ENCODE measurements at places on chromosomes 4 and X. TPM values are rescaled to one million over a fixed set of nuclear protein-coding genes. Genes with fewer than 3 reads are reported as not detected.

DNA sequence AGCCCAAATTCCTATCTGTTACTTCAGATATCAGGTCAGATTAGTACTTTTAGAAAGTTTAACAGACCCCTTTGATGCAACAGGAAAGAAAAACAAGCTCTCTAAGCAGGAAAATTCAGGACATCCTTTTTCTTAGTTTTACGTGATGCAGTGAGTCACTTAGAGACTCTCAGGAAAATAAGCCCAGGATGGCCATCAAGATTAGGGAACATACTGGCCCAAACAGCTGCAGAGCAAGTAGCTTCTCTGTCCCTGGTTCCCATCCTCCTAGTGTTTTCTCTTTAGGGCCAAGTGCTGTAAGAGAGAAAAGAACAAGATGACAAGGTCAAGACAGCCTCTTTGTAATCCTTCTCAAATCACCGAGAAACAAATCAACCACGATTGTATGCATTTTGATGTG lies 219.1 kb downstream of the ZNF674 start:
- DNase-seq, result no peak

- no peak for DNase-seq
Measured at GRCh38 chr4:147355847-147356246, 125.0 kb upstream of the EDNRA start.

The GSX2 gene
- not detected for total RNA-seq

DNA sequence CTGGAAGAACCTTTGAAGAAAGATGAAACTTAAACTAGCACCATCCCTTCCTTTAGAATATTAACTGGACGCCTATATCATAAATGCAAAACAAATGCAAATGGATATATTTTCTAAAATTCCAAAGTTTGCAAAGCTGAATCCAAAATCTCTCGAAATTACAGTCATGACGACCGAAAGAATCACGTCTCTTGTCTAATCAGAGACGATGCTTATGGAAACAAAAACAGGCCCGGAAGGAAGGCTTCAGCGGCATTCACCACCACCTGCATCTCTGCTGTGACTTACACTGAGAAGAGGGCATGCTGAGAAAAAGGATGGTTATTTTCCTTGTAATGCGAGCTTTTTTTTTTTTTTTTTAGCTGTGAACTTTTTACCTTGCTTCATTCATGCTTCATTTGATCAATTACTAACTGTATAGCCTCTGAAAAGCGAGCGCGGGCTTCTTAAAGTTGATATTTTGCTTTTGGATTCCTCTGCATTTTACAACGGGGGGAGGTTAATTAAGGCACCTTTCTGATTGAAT lies 209.3 kb downstream of the SOWAHB start:
- no peak for DNase-seq

GRCh38 chr4:153022241-153022715 lies 86.2 kb downstream of the FHDC1 start:
- no peak for DNase-seq

DNA sequence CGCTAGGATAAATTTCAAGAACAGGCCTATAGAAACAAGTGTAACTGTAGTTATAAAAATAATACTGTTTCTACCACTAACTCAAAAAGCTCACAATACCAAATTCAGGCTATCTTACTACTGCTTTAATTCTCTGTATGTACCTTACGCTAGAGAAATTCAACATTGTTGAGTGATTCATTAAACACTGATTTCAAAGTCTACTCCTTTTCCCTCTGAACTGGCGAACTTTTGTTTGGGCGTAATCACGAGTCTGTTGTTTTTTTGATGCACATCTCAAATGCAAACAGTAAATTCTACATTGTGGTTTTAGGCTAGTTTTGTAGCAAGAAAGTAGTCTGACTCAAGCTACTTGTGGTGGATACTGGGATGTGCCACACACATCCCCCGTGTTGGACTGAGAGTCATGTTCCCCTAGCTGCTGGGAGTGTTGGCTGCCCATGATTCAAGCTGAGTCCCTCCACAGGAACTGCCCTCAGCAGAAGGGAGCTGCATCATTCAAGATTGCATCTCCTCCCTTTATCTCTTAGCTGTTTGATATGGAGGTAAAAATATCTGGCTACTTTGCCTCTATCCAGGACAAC lies 406.1 kb downstream of the RAPGEF2 start:
- DNase-seq, result no peak

DNA sequence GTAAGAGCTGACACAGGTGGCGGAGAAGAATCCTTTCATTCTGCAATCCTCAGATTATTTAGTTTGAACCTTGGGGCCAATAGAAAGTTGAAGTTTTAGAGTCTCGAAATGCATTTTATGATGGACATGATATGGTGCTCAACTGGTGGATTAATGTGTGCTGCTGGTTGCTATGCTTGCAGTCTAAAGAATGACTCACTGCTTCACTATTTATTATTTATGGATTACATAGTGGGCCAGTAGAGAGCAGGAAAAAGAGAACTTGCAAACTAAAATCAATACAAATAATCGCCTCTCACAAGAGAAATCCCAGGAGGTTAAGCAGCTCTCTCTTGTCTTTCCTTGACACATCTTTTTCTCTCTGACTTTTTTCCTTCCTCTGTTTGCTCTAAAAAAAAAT lies 2326.8 kb upstream of the AGA start:
- no peak for DNase-seq

DNA sequence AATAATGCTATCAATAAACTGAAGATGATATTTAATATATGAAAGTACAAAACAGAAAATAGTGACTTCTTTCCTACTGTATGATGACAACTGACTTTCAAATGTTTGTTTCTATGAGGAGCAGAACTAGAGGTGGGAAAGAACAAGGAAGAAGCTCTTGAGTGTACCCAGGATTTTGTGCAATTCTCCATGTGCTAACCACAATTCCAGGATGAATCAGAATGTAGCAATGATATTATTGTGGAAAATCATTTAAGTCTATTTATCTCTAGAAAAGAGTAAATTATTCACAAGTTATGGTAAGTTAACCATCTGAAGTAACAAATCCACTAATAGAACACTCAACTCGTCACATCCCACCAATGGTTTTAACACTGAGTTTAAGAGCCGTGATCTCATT lies 324.1 kb upstream of the EMCN start:
- no peak for DNase-seq

DNA sequence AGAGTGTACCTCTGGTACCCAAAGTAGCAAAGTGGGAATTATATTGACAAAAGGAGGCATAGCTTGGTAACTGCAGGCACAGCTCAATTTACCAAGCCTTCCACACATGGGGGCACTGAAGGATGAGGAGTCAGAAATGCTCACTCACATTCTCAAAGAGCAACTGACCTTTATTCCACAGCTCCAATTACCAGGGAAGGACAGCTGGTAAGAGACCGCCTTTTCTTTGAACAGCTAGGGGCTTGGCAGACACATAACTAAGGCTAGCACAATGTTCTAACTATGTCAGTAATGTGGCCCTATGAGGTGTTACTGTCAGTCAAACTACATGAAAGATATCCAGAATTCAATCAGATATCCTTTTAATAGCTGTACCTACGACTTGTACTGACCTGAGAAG lies 20.5 kb upstream of the STS start:
- no peak for DNase-seq

The PPP2R3B gene
- total RNA-seq, result 38.8 TPM

The FGG gene
- not detected for total RNA-seq

- no peak for DNase-seq
Measured at GRCh38 chr4:155962767-155963166, 9.1 kb upstream of the CTSO start.

The TENM3 gene
- total RNA-seq, result not detected

The PNMA6A gene
- 0.20 TPM for total RNA-seq

DNA sequence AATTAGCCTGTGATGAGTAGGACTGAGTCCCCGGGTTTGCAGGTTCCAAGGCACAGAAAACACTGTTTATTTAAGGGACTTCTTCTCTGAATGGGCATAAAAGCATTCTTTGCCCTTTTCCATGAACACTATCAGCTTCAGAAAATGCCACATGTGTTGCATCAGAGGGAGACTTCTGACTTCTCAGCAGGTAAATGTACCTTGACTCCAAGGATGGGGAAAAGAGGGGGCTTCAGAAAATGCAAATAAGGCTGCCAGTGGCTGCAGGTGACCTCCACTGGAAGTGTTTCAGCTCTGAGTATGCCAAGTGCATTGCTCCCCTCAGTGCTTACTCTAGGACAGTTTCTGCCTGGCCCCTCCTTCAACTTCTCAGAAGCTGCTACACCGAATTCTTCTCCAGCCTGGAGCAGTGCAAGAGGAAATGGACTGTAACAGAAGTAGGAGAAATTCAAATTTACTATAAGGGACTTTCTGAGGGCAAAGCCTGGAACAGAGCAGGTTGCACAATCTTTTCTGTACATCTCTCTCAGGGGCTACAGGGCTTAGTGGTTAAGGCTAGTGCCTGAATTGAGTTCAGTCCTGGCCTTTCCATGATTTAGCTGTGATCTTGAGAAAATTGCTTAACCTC lies 233.2 kb downstream of the PTTG2 start:
- DNase-seq, result no peak

DNA sequence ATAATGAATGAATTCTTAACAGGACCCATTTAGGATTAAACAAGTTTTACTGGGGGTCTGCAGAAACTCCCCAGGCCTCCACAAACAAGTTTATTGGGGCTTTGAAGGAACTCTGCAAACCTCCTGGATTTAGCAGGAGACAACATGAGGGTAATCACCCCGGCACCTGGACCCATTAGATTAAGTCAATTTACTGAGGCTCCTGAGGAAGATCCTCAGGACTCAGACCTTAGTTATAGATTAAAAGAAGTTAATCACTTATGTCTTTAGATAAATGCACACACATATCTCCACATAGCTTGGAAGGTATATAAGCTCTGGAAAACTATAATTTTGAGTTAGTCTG lies 29.4 kb downstream of the XG start:
- DNase-seq, result no peak

- no peak for DNase-seq
Measured at GRCh38 chrX:107729558-107730297, 45.9 kb downstream of the TSC22D3 start.

The SERTM2 gene
- not detected for total RNA-seq

GRCh38 chrX:100635989-100636320 lies 651 bp downstream of the TSPAN6 start:
- no peak for DNase-seq

- no peak for DNase-seq
Measured at GRCh38 chr4:172134521-172134920, 321.3 kb downstream of the GALNTL6 start.

- DNase-seq, result no peak
Measured at GRCh38 chr4:127888559-127888958, 7.9 kb downstream of the PLK4 start.

DNA sequence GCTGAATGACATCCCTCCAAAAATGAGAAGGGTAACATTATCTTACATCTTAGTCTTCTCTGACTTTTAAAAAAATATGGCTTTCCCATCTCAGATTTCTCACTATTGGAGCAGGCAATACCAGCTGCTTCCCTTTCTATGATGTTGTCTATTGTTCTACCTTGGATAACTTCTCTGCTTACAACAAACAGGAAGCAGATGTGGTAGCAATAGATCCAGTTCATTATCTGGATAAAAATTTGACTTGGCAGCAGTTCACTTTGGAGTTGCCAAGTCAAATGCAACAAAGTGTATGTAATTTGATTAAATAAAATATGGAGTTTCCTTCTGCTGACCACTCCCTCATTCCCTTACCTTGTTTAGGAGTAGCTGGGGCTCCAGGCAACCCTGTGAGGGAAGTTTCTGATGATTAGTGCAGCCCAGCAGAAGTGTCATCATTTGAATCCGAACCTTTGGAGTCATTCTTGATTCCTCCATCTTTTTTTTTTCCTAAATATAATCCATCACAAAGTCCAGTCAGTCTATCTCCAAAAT lies 72.0 kb upstream of the GPRIN3 start:
- no peak for DNase-seq

Measured in natural killer cell treated with Interleukin-12 subunit alpha and Interleukin-12 subunit beta and Interleukin-15 and Interleukin-18, amount 100 ng/mL, for 72 hours (primary cell).